ENCODE measurements at places on chromosomes 7 and 10.

DNA sequence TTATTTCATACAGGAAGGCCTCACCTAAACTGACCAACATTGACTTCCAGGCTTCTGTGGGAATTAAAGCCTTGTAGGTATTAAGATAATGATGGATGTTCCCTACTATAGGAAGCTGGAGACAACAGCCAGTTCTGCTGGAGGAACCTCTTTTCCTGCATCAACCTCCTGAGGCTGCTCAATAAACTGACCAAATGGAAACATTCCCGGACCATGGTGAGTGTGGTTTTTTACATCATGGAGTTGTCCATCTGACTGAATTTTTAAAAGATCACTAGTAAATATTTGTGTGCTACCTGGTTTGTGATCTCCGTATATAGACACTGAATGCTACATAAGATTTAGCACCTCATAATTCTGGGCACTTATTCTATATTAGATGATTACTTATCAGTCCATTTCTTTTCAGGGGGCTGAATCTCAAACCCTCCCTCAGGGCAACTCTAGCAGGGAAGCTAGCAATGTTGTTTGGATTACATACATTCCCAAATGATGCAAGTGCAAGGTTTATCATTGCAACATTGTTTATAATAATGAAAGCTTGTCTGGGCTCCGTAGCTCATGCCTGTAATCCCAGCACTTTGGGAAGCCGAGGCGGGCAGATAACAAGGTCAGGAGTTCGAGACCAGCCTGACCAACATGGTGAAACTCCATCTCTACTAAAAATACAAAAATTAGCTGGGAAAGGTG is 21.5 kb upstream of the SMKR1 start:
- no peak for DNase-seq

- no peak for DNase-seq
Measured at GRCh38 chr7:3861386-3861785, 560.3 kb downstream of the SDK1 start.

DNA sequence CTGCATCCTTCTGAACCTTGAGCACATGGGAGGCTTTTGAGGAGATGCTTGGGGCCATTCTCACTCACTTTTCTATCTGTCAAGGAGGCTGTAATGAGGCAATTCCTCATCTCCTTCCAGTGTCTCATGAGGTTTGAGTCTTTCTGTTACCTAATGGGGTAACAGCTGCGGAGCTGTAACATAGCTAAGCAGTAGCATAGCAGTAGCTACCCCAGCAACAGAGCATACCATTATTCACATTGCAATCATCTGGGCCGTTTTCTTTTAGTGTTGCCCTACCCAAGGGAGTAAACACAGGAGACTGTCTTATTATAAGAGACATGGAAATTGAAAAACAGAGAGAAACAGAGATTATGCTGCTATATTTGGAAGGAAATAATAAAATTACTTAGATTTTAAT is 68.7 kb downstream of the AKR1D1 start:
- no peak for DNase-seq

- no peak for DNase-seq
Measured at GRCh38 chr7:133196856-133197612, 55.8 kb upstream of the EXOC4 start.

DNA sequence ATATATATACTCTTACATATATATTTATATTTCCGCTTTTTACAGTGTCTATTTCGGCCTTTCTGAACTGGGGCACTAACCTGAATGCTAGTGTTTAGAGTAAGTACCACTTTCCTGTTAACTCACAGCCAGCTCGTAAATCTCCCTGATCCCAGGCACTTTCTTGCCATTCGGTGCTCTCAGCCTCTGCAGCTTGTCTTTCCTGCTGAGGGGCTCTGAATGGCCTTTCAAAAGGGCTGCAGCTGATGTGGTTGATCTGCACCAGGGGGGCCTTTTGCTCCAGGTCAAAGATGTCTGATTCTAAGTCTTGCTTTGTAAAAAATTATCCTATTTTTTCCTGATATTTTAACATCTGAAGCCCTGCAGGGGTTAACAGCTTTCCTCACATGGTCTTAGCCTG is 25.5 kb upstream of the HPS1 start:
- DNase-seq: peak; percentile 56

GRCh38 chr10:46248651-46249146 is 38.1 kb upstream of the ANTXRL start:
- no peak for DNase-seq

GRCh38 chr10:98456686-98457482 is 10.1 kb upstream of the HPS1 start:
- DNase-seq: no peak

DNA sequence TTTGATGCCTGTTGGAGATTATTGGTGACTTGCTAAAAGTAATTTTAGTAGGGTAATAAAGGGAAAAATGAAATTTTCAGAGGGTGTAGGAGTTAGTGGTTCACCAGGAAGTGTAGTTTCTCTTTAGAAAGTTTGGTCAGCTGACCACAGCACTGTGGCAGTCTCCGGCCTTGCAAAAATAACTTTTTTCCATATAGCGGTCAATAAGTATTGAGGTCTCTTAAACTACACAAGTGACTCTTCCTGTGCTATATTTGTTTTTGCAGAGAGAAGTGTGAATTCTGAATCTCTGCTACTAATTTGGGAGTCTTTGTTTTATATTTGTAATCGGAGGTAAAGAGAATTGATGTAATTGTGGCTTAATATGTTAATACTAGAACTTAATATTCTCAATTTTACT is 24.3 kb downstream of the PTPN12 start:
- DNase-seq: no peak

DNA sequence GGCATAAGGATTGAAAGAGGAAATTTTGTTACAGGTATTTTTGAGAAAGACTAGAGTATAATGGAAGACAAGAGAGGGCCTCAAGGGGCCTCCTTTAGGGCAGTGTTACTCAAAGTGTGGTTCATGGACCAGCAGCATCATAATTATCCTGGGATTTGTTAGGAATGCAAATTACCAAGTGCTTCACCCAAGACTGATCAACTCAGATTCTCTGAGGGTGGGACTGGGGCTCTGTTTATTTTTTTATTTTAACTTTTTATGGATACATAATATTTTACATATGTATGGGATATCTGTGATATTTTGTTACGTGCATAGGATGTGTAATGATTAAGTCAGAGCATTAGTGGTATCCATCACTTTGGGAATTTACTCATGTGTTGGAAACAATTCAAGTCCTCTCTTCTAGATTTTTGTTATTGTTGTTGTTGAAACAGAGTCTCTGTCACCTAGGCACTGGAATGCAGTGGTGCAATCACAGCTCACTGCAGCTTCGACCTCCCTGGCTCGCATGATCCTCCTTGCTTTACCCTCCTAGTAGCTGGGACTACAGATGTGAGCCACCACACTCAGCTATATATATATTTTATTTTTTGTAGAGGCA is 2.2 kb upstream of the KCTD7 start:
- DNase-seq: no peak

- DNase-seq: no peak
Measured at GRCh38 chr7:142881586-142882337, 3.8 kb downstream of the TRPV6 start.

GRCh38 chr10:23630376-23630775 is 191.5 kb downstream of the OTUD1 start:
- no peak for DNase-seq

GRCh38 chr7:100102950-100103840 is 1.8 kb downstream of the AP4M1 start:
- no peak for DNase-seq

DNA sequence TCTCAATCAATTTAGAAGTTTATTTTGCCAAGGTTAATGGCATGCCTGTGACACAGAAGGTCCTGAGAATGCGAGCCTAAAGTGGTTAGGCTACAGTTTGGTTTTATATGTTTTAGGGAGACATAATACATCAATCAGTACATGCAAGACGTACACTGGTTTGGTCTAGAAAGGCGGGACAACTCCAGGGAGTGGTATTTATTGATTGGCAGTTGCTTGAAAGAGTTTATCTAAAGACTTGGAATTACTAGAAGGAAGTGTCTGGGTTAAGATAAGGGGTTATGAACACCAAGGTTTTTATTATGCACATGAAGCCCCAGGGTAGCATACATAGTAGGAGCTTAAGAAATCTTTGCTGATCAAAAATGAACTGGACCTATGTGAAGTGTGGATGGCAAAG is 21.5 kb downstream of the NPVF start:
- DNase-seq: no peak

GRCh38 chr7:123871998-123872867 is 27.3 kb downstream of the HYAL4 start:
- peak; percentile 32 for DNase-seq

GRCh38 chr7:134851141-134851540 is 71.7 kb downstream of the CALD1 start:
- DNase-seq: no peak

DNA sequence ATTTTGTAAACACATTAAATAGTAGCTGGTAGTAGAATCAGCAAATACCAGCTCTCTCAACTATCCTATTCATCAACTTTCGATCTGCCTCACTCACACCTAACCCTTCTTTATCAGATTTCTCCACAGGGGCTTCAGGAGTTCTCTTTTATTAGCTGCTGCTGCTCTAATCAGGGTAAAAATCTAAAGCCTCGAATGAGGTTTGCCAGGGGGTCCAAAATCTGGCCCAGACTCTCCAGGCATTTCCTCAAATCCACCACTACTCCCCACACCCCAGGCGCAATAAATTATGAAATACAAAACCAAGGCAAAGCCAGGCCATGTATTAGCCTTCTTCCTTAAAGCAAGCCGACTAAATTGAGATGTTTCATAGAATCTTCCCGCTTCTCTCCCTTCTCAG is 2.3 kb downstream of the RNF216 start:
- DNase-seq: no peak

- no peak for DNase-seq
Measured at GRCh38 chr10:14454629-14455028, 123.9 kb upstream of the FRMD4A start.

- DNase-seq: no peak
Measured at GRCh38 chr7:22179442-22179879, 177.5 kb downstream of the RAPGEF5 start.

DNA sequence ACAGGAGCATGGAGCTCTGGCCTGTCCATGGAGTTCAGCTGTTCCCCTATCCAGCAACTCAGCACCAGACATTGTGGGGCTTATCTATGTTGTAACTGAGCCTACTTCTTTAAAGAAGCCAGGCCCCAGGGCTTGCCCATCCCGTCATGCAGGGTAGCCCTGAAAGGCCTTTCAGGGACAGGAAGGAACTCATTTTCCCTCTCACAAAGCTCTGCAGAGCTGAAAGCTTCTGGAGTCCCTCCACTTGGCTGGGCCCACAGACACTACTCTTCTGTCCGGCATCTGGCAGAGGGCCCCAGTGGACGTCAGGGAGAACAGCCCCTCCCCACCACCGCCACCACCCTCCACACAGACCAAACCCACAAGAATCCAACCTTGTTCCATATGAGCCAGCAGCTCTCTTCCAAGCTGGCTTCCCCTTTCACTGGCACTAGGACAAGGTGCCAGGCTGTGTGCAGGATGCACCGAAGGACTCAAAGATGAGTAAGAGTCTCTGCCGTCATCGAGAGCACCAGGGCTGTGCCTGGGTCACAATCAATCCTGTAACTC is 33.1 kb downstream of the DENND2A start:
- DNase-seq: no peak

- DNase-seq: no peak
Measured at GRCh38 chr7:90877201-90877600, 281.1 kb downstream of the CDK14 start.

GRCh38 chr10:88076027-88076880 is 212.8 kb downstream of the PTEN start:
- DNase-seq: no peak

DNA sequence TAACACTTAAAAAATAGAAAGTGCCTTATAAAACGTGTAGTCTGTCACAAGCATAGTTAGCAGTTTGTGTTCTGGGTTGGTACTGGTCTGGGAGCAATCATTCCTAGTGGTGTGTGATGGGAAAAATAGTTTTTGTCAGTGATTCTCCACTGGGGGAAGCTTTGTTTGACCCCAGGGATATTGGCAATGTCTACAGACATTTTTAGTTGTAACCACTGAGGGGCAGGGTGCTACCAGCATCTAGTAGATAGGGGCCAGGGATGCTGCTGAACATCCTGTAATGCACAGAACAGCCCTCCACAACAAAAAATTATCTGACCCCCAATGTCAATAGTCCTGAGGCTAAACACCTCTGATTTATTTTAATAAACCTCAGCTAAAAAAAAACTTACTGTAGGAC is 51.6 kb upstream of the CREB5 start:
- DNase-seq: peak; percentile 17

DNA sequence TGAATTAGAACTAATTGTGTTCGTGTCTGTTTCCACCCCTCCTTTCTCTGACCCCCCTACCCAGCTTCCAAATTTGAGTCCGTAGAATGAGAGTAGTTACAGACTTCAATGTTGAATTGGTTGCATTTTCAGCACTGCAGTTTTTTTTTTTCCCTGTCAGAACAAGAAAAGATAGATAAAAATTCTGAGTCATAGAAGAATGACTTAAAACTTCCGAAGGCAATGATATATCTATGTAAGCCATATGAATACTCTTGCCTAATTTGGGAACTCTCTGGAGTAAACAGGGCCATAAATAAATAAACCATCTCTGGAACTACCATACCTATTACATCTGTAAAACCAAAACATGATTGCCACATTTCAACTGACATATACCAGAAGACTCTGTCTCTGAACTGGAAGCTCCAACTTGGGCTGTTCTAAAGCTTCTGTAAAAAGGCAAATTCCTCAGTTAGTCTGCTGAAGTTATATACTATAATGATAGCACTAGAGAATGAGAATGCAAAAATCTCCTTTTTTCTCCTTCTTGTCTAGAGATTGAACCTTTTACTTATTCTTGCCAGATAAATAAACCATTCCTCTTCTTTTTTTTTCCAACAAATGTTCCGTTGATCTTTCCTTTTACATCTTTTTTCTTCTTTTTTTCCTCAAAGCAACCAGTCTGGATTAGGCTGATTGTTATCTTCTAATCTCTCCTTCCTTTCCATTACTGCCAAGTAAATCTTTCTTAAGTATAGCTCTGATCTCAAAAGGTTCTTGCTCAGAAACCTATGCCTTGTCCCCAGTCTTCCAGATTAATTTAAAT is 23.5 kb downstream of the VCL start:
- DNase-seq: no peak

DNA sequence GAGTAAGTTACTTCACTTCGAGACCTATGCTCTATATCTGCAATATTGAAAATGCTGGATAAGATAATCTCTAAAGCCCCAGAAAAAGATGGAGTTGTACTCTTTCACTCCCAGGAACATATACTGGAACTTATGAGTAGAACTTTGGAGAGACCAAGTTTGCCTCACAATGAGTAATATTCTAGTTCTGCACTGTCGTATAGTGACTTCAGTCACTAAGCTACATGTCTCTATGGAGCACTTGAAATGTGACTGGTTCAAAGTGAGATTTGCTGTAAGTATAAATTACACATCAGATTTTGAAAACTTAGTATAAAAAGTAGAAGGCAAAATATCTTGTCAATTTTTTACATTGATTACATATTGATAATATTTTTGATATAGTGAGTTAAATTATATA is 116.4 kb downstream of the PTEN start:
- no peak for DNase-seq

GRCh38 chr10:128400564-128400963 is 274.3 kb upstream of the MKI67 start:
- DNase-seq: peak; percentile 75

- DNase-seq: no peak
Measured at GRCh38 chr7:100983451-100984187, 14.3 kb downstream of the MUC12 start.

Data from NCI-H1417 (cell line).